Amniotic epithelial cell (primary cell): ENCODE measurements at places on chromosomes 4 and X.

DNA sequence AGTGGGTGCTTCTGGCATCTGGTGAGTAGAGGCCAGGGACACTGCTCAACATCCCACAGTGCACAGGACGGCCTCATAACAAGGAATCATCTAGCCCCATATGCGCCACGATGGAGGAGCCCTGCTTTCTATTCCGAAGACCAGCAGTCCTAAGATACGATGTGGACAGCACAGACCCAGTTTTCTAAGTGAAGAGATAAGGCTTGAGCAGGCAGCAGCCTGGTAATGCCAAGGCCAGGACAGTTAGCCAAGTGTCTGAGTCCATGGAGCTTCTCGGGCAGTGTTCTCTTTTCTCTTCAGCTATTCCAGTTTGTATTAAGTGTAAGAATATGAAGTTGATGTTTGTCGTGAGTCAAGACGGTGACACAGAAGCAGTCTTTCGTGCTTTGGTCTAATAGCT lies 112.7 kb downstream of the TBL1X start:
- peak; percentile 29 for DNase-seq

DNA sequence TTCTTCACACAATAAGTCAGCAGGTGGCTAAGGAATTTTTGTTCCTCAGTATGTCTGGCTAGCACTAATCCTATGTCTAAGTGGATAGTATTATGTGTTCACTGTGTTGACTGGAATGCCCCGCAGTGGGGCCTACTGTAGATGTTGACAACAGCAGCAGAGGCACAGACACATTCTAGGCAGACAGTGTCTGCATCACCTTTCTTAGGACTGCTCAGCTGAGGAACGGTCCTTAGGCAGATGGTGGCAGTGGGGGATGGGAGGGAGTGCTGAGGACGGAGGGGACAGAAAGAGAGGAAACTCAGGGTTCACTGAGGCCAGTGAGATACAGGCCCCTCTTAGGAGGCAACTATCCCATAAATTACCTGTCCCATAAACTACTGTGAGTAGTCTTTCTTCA lies 44.6 kb upstream of the LEF1 start:
- no peak for DNase-seq

DNA sequence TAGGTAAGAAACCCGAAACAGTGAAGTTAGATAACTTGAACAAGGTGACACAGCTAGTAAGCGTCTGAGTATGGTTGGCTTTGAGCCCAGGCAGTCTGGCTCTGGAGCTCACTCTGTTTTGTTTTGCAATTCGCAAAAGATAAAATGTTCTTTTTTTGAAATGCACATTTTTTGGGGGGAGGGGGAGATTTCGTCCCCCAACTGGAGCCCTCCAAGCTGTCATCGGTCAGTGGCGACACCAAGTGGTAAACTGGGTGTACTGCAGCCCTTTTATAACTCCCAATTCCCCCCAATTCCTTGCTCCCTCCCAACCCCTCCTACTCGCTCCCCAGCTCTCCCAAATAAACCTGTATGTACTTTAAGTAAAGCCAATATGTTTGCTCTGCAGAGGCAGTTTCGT lies 2.8 kb upstream of the CLCN5 start:
- peak; percentile 86 for DNase-seq

DNA sequence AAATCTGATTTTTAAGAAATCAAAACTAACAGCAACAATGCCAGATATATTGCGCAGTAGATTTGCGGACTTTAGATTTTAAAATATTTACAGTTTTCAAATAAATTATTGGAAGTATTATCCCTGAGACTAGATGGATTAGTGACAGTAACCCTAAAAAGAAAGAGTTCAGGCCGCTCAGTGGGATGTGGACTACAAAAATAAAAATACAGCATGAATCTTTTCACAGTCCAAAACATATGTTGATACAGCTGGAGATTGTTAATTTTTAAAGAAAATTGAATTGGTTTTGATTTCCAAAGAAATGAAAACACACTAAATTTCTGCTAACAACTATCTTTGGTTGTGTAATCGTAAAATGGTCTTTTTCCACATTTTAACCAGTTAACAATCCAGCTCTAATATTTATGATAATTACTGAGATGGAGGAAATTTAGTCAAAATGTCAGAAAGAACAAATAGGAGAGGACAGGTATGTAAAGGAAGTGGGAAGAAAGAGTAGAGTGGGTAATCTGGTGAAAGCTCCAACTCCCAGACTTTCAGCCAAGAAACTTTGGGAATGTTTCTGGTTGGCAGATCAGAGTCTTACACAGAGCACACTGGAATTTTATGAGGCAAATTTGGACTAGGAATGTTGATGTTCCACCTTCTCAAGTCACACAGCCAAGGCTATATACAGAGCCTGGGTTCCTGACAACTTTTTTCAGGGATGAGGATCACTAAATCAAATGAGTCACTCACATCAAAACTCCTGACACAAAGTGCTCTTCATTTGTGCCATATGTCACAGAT lies 15.1 kb downstream of the C4orf36 start:
- no peak for DNase-seq

DNA sequence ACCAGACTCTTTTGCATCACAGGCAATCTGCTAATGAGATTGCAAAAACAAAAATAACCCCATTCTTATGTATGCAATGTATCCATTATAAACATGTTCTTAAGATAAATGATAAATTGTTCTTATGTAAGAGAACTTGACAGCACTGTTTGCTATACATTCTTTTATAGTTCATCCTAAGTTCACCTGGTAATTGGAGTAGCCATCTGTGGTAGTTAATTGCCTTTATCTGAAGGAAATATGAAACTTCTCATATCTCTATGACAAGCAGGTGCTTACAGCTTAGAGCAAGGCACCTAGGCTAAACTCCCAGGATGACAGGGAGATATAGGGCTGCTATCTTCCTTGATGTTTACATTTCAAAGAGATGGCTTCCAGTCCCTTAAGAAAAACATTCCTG lies 21.3 kb upstream of the CLCN5 start:
- no peak for DNase-seq

DNA sequence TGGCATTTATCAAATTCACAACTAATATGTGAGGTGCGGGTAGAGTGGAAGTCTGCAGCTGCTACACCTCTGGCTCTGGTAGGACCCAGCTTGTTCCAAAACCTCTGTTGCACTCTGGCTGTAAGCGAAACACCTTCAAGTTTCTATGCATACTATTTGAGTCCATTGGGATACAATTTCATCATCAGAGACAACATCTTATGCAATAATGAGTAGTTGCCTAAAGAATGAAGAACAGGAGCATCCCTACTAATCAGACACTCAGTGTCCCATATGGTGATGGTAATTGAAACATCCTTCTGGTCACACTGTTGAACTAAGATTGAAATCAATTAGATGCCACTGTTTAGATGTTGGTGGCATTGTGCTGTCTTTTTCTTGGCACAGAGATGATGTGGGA lies 178.4 kb downstream of the MGST2 start:
- peak; percentile 40 for DNase-seq

GRCh38 chr4:7990807-7991459 lies 51.3 kb upstream of the AFAP1 start:
- no peak for DNase-seq

DNA sequence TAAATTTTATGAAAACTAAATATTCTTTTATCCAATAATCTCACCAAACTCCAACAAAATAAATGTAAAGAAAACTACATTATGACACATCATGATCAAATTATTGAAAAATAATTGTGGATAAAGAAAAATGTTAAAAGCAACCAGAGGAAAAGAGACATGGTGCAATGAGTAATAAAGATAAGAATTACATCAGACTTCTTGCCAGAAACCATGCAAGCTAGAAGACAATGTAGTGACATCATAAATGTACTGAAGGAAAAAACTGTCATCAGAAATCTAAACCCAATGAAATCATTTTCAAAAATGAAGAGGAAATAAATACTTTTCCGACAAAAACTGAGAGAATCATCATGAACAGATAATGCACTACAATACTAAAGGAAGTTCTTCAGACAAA lies 135.9 kb upstream of the EOLA2 start:
- peak; percentile 64 for DNase-seq

DNA sequence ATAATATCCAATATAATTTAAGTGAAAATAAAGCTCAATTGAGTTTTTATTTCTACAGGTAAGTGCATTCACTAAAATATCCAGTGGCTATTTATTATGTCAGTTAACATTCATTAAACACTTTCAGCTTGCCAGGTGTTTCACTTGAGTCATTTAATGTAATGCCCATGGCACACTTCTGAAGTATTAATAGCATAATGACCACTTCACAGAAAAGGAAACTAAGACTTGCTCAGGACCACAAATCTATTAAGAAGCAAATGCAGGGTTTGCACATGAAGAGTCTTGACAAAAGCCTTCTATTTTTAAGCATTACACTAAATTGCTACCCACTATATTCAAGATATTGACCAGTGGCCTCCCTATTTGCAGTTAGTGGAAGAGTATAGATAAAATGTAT lies 612.7 kb downstream of the KCTD8 start:
- no peak for DNase-seq

GRCh38 chrX:8049827-8050226 lies 121.2 kb downstream of the VCX2 start:
- no peak for DNase-seq

DNA sequence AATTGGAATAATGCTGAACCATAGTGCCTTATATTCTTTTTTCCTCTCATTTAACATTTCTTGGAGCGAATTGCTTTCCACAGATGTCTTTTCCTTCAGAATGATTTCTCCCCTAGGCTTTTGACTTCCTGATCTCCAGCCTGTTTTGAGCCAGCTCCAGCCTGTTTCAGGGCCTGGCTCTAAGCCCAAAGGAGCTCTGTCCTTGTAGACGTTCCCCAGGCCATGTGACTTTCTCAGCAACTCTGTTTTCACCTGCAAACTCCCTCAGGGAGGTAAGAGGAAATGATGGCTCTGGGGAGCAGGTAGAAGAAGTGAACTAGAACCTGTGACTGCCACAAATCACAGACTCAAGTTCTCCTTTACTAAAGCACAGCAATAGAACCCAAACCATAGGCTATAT lies 89.1 kb downstream of the AKAP4 start:
- no peak for DNase-seq

DNA sequence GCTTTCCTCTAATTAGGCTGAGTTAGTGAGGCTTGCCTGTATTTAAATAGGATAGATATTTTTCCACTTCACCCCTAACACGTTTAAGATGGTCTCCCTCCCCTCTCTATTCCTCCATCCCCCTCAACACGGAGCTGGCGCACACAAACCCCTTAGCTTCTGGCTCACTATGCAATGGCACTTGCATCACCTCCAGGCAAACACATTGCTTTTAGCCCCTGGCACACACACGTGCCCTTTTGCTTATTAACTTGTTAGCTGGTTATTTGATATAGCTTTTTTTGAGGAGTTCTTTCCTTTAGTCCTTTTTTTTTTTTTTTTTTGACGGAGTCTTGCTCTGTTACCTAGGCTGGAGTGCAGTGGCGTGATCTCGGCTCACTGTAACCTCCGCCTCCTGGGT lies 94.3 kb downstream of the HDAC8 start:
- DNase-seq, result no peak

DNA sequence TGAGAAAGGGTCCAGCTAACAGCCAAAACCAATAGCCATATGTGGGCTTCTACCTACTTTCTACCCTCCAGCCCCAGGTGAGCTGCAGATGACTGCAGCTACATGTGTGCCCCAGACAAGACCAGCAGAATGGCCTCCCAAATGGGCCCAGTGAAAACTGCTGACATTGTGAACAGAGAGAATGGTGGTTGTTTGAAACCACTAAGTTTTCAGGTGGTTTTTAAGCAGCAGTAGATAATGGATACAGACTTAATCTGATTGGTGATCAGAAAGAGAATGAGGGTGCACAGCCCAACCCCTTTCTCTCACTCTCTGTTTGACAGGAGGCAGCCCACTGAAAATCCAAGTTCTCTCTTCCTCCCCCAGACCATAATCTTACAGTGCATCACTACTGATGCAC lies 42.5 kb upstream of the BBS12 start:
- DNase-seq, result no peak

- no peak for DNase-seq
These were observed 7.0 kb upstream of the NKX1-1 start for GRCh38 chr4:1413204-1413663.
